ENCODE measurements at places on chromosomes 7 and 10. TPM values are rescaled to one million over a fixed set of nuclear protein-coding genes. Genes with fewer than 3 reads are reported as not detected.

The NKX1-2 gene
- total RNA-seq: not detected

The GPC2 gene
- total RNA-seq: 8.1 TPM

The MPP7 gene
- 37.4 TPM for total RNA-seq

The WDR86 gene
- not detected for total RNA-seq

The CDHR3 gene
- total RNA-seq: 4.0 TPM

The EVX1 gene
- total RNA-seq: not detected

The CALML5 gene
- total RNA-seq: not detected

The ARL5B gene
- 18.5 TPM for total RNA-seq

The ZNF727 gene
- total RNA-seq: not detected

The ZNF277 gene
- 32.0 TPM for total RNA-seq

The NUP205 gene
- total RNA-seq: 31.2 TPM

The SFTPA1 gene
- total RNA-seq: not detected

The NUDT13 gene
- total RNA-seq: 2.8 TPM

The GJD4 gene
- total RNA-seq: not detected

The CCL24 gene
- total RNA-seq: not detected

The CLDN15 gene
- total RNA-seq: 11.4 TPM

The TMEM229A gene
- total RNA-seq: not detected

The GGCT gene
- 26.7 TPM for total RNA-seq

The GNAT3 gene
- total RNA-seq: not detected

The CLCN1 gene
- not detected for total RNA-seq

The ZNF365 gene
- 0.44 TPM for total RNA-seq

The AKR1C4 gene
- not detected for total RNA-seq

The SUN3 gene
- not detected for total RNA-seq

The GRID1 gene
- 0.11 TPM for total RNA-seq

The PLA2G12B gene
- not detected for total RNA-seq

The DRGX gene
- not detected for total RNA-seq

The ASB15 gene
- total RNA-seq: not detected

The GIMAP6 gene
- total RNA-seq: not detected

The TRPV6 gene
- total RNA-seq: not detected

The ASAH2 gene
- total RNA-seq: 1.1 TPM

The SLC16A9 gene
- total RNA-seq: 0.50 TPM

The OR9A2 gene
- total RNA-seq: not detected

The KAZALD1 gene
- 43.0 TPM for total RNA-seq

The SLC26A3 gene
- not detected for total RNA-seq

The VKORC1L1 gene
- 23.1 TPM for total RNA-seq

The UFSP1 gene
- 2.9 TPM for total RNA-seq

The WAPL gene
- total RNA-seq: 29.3 TPM

The CYP2C9 gene
- total RNA-seq: not detected

The CCDC172 gene
- not detected for total RNA-seq

The AOAH gene
- not detected for total RNA-seq

The ITGA8 gene
- 6.9 TPM for total RNA-seq

The DCLRE1C gene
- 9.3 TPM for total RNA-seq

The PLEKHS1 gene
- total RNA-seq: 0.11 TPM

The MBL2 gene
- not detected for total RNA-seq

The GTF2I gene
- 236 TPM for total RNA-seq

Measured in osteocyte (in vitro differentiated cells).